ENCODE measurements at places on chromosomes 7 and 10. TPM values are rescaled to one million over a fixed set of nuclear protein-coding genes. Genes with fewer than 3 reads are reported as not detected.

The JAKMIP3 gene
- under 0.01 TPM for total RNA-seq

The AGAP5 gene
- total RNA-seq = 2.1 TPM

The CYTH3 gene
- total RNA-seq = 40.3 TPM

The CDCA7L gene
- total RNA-seq = 32.1 TPM

The DDX50 gene
- total RNA-seq = 91.3 TPM

The CHAT gene
- total RNA-seq = not detected

The SPDYE2B gene
- total RNA-seq = not detected

The GHITM gene
- total RNA-seq = 207 TPM

The FKBP9 gene
- total RNA-seq = 179 TPM

The SEMA4G gene
- 0.38 TPM for total RNA-seq

The TMEM236 gene
- under 0.01 TPM for total RNA-seq
